Hematopoietic multipotent progenitor cell treated with erythropoietin and hydrocortisone succinate and interleukin-3 and kit ligand, for 6 days (in vitro differentiated cells): ENCODE measurements at places on chromosomes 6 and 20.

GRCh38 chr6:157660414-157660813 lies 162.6 kb upstream of the SNX9 start:
- DNase-seq: no peak

GRCh38 chr6:70040766-70041165 lies 174.4 kb downstream of the COL19A1 start:
- DNase-seq: no peak

DNA sequence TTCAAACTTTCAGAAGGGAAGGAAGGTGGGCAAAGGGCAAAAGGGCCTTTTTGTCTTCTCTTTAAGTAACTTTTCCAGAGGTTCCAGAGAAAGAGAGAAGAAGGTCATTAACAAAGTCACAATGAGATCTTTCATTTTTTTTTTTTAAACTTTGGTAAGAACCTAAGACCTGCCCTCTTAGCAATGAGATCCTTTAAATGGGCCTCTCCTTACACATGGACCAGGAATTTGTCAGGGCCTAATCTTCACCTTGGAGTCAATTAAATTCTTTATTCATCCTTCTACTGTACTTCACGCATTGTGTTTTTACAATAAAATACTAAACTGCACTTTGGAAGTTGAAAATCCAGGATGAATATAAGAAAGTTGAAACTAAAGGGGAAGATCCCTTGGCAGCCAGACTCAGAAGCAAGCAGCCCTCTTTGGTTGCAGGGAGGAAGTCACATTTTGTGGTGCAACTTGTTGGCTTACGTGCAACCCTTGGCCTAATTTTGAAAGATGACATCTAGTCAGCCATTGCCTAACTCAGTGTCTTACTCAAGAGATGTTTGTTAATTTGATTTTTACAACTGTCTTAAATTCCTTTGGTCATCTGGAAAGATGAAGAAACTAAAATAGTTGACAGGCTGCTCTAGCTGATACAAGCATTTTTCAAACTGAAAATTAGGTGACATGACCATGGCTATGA lies 11.9 kb upstream of the TMEM170B start:
- DNase-seq: peak; percentile 82

DNA sequence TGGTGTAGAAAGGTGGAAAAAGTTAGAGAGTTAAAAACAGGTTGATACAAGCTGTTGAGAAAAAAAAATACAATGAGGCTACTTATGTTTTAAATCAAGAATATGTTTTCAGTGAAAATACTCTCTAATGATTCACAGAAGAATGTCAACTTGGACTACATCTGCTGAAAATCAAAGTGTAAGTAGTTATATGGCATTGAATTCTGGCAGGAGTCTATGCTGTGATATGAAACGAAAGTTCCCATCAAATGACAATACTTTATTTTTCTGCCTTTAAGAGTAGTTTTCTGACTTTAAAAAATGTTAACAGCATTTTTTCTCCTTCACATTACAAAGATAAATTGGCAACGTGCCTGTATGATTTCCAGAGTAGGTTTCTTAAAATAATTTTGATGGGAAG lies 158.3 kb downstream of the EYA4 start:
- no peak for DNase-seq

DNA sequence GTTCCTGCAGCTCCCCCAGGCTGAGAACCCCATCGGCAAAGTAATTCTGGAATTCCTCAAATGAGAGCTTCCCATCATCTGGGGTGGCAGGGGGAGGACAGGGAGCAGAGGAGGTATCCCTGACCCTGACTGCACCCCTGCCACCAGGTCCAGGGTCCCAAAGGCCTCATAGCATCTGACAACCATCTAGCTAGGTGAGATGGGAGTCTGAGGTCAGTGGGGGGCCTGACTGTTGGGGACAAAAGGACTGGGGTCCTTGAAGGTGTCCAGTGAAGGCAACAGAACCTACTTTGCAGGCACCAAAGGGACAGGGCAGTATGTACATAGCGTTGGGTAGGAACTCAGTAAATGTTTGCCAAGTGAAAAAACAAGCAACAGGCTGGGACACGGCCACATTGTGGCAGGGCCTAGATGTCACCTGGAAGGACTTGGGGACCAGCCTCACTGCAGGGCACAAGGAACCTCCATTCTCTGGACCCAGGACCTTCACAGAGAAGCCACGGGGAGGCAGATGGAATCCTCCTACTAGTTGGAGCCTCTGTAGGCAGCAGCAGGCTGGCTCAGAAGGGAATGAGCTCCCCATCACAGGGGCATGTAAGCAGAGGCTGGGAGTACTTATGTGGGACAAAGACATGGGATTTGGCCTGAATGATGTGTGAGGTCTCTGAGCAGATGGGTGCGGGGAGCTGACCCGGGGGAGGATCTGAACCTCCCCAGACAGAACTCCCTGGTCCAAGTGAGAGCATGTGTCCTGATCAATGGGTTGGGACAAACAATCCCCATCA lies 3.3 kb downstream of the NECAB3 start:
- no peak for DNase-seq

GRCh38 chr20:62146019-62146755 lies 2.6 kb downstream of the SS18L1 start:
- peak; percentile 73 for DNase-seq

DNA sequence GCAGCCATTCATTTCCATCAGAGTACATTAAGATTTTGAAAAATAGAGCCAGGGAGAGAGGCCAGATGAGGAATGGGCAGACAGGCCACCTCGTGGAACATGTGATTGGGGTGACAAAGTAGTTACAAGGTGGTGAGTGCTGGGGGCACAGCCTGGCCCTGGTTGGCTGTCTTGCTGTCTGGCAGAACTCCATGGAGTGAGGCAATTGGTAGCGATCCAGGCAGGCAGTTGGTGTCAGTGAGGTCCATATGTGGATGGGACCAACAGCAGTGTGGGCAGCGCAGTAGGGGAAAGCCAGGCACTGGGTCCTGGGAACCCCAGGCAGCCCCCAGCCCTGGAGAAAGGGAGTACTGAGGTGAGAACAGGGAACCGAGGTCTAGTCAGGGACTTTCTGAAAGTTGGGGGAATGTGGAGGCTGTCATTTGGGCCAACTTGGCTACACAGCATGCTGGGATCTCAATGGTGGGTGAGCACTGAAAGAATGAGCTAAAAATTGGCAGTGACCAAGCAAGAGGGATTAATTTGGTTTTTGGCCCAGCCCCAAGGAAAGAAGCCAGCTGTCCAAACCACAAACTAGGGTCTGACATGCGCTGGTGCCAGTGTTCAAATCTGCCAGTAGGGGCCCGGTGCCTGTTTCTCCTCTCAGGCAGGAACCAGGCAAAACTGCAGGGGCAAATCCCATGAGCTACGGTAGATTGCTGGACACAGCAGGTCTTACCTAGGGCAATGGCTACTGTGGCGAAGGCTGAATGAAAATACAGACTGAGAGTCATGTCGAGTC lies 61.4 kb upstream of the E2F3 start:
- peak; percentile 19 for DNase-seq

DNA sequence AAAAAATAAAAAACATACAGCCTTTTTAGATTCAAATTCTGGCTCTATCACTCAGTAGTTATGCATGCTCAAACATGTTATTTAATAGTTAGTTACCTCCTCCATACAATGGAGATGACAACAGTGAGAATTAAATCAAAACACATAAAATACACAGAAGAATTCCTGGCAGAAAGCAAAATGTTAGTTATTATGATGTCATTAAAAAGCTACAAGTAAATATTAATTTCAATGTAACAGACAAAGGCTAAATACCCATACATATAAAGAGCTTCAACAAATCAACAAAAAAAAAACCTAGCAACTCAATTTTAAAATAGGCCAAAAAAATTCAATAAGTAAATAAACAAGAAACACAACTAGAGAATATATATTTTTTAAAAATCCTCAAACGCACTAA lies 21.4 kb downstream of the PLN start:
- DNase-seq: no peak

GRCh38 chr6:46626976-46627375 lies 25.6 kb downstream of the CYP39A1 start:
- no peak for DNase-seq

GRCh38 chr6:47592131-47592840 lies 106.1 kb upstream of the ADGRF4 start:
- no peak for DNase-seq

- no peak for DNase-seq
Measured at GRCh38 chr6:168582571-168582981, 141.6 kb downstream of the SMOC2 start.

- DNase-seq: no peak
Measured at GRCh38 chr6:128365520-128366160, 154.8 kb downstream of the PTPRK start.

GRCh38 chr6:38020593-38020992 lies 201.1 kb downstream of the ZFAND3 start:
- DNase-seq: no peak

- DNase-seq: no peak
Measured at GRCh38 chr20:31974951-31975487, 7.1 kb downstream of the XKR7 start.

DNA sequence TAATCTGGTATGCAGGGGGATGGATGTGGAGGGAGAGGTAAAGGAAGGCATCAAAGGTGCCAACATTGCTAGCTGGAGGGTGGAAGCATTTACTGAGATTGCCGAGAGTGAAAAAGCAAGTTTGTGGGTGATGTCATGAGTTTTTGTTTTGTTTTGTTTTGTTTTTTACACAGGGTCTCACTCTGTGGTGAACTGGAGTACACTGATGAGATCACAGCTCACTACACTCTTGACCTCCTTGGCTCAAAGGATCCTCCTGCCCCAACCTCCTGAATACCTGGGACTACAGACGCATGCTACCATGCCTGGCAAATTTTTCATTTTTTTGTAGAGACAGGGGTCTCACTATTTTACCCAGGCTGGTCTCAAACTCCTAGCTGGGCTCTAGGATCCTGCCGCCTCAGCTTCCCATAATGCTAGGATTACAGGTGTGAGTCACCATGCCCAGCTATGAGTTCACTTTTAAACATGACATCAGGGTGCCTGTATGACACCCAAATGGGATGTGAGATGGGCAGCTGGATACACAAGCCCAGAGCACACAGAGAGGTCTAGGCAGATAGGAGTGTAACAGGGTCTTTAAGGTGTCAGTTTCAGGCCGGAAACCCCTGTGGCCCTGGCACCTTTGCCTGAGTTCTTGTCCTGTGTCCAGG lies 35.1 kb upstream of the HMGA1 start:
- no peak for DNase-seq

DNA sequence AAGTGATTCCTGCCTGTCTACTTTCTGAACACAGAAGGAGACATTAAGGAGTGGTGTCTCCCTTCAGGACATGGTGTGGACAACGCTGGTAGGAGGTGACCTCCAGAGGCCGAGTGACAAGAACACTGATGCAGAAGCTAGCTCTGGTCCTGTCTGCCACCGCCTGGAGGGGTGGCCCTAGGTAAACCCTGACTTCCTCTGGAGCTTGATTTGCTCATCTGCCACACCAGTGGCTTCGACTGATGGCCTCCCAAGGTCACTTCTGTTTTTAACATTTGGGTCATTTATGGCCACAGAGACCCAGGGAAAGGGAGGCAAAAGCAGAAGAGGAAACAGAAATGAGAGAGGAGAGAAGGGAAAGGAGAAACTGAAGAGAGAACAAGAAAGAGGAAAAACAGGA lies 49.4 kb upstream of the SLC22A23 start:
- no peak for DNase-seq
